Upper lobe of left lung (tissue), 6 donors: ENCODE measurements at places on chromosomes 2 and 18. TPM values are rescaled to one million over a fixed set of nuclear protein-coding genes. Genes with fewer than 3 reads are reported as not detected.

Gene IL36RN
- not detected for total RNA-seq

Gene ITPRIPL1
- total RNA-seq, result 5.5 TPM

Gene PARD3B
- total RNA-seq, result 44.9 TPM

Gene SPATA3
- total RNA-seq, result not detected

Gene UGT1A10
- total RNA-seq, result not detected

Gene GAREM2
- 0.92 TPM for total RNA-seq

Gene SERPINB12
- not detected for total RNA-seq

Gene ARL5A
- total RNA-seq, result 52.9 TPM

GRCh38 chr2:238321467-238321866 lies 1.1 kb downstream of the TRAF3IP1 start:
- no peak for DNase-seq

GRCh38 chr18:4293337-4293736 lies 161.8 kb downstream of the DLGAP1 start:
- DNase-seq, result no peak

GRCh38 chr18:79068937-79069716 lies at the start of gene ATP9B:
Gene ATP9B (plus strand): TSS chr18:79069394. CDS start chr18:79069411, 17 bp downstream.
- peak; percentile 99 for DNase-seq

DNA sequence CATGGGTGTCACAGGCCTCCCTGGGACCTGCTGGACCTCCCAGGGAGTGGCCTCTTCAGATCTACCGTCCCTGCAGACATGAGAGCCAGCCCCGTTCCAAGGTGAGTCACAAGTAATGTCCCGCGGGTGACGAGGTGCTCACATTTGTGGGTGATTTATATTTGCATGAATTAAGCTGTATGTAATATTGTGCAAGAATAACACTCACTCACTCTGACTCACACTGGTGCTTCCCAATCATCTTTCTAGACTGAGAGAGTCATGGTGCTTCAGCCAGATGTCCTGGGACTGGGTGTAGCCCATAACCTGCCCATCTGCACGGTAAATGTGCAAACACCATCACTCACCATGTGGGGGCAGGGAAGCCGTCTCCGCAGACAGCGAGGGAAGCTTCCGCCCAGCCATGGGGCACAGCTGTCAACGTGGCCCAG lies 347.5 kb upstream of the SALL3 start:
- no peak for DNase-seq

DNA sequence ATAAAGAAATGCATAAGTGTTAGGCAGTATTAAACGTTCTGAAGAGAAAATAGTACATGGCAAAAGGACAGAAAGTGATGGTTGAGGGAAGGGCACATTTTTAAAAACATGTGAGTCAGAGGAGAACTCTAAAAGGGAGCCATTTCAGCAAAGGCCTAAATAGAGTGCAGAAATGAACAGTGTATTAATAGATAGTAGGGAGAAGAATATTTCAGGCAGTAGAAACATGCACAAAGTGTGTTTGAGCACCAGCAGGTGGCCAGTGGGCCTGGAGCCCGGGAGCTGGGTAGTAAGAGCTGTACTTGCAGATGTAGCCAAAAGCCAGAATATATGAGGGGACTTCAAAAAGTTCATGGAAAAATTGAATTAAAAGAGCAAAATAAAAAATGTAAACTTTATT lies 288.1 kb upstream of the FIGN start:
- peak; percentile 71 for DNase-seq
